ENCODE measurements at places on chromosomes 4 and X. TPM values are rescaled to one million over a fixed set of nuclear protein-coding genes. Genes with fewer than 3 reads are reported as not detected.

- no peak for DNase-seq
Observed at GRCh38 chr4:165060938-165061337, 7.3 kb downstream of the TRIM75 start.

- no peak for DNase-seq
Observed at GRCh38 chr4:37976507-37976906, 16.3 kb downstream of the PTTG2 start.

- DNase-seq, result no peak
Observed at GRCh38 chr4:184514121-184514988, 40.0 kb upstream of the IRF2 start.

DNA sequence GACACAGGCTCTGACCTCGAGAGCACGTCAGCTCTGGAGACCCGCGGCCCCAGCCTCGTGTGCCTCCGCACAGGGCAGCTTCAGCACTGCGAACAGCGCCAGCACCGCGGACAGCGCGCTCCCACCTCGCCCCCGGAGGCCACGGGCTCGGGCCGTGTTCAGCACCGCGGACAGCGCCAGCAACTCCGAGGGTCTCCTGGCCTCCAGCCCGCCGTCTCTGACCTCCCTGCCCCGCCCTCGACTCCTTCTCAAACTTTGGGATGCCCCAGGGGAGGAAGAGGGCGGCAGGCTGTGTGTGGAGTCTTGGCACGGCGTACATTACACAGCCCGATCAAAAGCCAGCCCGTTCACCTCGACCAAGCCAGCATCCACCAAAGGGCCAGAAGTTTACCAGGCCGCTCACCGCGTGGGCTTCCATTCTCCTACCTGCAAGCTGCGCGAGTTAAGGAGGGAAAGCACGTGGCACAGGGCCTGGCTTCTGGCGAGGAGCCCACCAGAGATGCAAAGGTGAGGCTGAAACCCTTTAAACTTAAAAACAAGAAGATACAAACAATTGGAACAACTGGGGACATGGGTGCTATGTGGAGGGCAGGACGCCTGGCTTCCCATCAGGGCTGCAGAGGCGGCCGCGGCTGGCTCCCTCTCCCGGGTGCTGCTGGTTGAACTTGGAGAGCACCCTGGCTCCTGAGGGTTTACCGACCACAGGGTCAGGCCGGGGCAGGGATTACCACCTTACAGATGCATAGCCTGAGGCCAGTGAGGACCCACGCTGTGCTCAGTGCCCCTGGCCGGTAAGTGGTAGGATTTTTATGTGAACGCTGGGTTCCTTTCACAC is 4.5 kb upstream of the NKX1-1 start:
- DNase-seq, result peak; percentile 87

DNA sequence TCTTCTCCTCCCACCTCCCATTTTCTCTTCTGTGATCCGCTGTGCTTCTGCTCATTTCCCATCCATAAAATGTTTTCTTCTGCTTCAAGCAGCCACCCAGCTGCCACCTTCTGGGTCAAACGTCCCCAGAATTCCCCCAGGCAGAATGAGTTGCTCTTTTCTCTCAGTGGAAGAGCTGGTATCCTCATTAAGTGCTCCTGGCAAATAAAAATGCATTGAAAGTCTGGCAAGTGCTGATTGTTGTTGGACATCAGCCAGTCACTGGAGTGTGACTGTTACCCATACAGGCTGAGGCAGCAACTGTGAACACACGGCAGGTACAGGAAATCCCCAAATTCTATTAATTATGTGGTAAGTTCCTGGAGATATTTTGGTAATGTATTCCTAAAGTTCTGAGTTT is 52.6 kb downstream of the LIMCH1 start:
- no peak for DNase-seq

DNA sequence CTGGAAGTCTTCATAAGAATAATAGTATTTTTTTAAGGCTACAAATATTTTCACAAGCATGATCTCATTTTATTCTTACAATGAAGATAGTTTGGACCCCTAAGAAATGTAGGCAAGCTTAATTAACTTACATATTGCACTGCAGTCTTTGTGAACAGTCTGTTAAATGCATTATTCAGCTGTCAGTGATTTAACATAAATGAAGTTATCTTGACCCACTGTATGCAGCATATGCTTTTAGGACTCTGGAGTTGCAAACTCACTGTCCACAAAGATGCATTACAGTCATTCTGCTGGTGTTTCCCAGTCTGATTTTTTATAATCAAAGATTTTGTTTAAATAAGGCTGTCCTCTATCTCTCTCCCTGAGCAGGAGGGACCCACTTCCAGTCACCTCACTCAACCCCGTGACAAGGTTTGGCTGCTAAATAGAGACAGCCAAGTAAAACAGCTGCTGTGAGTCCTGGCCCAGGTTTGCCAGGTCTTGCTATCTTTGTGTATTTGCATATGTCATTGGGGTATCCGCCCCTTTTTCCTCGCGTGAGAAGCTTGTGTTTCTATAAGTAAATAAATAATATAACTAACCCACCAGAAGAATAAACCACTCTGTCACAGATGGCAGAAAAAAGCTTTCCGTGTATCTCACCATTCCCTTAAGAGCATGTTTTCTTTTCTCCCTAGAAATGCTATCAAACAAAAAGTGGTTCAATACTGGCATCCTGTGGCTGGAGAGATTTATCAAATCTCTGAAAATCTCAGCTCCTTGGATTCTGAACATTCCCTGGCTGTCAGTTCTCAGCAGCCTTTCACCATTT is 67.0 kb downstream of the SLC7A11 start:
- DNase-seq, result no peak

- DNase-seq, result peak; percentile 49
Observed at GRCh38 chr4:1871471-1872021, 353 bp downstream of the NSD2 start.

DNA sequence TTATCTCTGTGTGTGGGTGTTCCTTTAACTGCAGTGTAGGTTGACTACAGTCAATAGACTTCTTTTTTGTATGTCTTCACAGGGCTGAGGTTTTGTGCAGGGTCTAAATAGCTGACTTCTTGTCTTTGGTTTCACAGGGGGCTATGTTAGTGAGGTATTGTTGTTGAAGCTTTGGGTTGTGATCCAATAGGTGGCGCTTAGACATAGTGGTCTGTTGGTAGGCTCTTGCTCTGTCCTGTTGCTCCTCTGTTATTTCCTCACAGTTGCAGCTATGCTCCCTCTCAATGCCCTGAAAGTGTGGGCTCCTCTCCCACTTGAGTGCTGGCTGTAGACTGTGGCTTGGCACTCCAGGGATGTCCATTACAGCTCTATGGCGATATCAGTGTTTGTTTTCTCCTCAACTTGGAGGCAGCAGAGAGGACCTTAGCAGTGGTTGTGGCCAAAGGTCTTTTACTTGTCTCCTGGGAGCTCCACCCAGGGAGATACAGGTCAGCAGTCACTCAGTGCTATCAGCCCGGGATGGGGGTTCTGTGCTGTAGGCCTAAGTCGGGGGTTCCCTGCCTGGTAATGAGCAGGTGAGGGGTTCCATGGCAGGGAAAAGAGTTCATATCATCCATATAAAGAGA is 14.0 kb downstream of the POF1B start:
- peak; percentile 38 for DNase-seq

- no peak for DNase-seq
Observed at GRCh38 chr4:146027761-146028160, 89.1 kb upstream of the ZNF827 start.

DNA sequence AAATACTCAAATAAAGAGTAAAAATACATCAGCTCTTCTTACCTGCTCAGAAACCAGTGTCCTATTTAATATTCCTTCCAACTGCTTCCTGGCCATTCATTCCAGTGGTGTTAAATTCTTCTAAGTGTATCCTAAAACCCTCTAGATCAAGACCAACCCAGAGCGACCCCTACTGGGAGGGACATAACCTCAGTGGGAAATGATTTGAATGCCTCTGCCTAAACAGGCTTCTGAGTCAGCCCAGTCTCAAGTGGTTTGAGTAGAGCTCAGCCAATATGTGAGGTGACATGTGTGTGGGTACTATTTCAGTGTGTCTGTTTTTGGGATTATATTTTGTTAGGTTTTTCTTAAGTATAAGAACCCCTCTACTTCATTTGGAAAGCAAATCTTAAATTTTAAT is 133.6 kb upstream of the ARHGEF9 start:
- DNase-seq, result no peak

The MAGEE2 gene
- not detected for total RNA-seq

The NAAA gene
- total RNA-seq, result 2.7 TPM

The EDA gene
- total RNA-seq, result 8.1 TPM

The SLC10A3 gene
- 8.8 TPM for total RNA-seq

The TMEM150C gene
- total RNA-seq, result 2.7 TPM
